Stimulated activated CD4-positive, alpha-beta T cell treated with anti-CD3 and anti-CD28 coated beads, Interleukin-1b, Interleukin-23, amount 100 ng/mL, for 1 hour (primary cell): ENCODE measurements at places on chromosomes 4 and X.

DNA sequence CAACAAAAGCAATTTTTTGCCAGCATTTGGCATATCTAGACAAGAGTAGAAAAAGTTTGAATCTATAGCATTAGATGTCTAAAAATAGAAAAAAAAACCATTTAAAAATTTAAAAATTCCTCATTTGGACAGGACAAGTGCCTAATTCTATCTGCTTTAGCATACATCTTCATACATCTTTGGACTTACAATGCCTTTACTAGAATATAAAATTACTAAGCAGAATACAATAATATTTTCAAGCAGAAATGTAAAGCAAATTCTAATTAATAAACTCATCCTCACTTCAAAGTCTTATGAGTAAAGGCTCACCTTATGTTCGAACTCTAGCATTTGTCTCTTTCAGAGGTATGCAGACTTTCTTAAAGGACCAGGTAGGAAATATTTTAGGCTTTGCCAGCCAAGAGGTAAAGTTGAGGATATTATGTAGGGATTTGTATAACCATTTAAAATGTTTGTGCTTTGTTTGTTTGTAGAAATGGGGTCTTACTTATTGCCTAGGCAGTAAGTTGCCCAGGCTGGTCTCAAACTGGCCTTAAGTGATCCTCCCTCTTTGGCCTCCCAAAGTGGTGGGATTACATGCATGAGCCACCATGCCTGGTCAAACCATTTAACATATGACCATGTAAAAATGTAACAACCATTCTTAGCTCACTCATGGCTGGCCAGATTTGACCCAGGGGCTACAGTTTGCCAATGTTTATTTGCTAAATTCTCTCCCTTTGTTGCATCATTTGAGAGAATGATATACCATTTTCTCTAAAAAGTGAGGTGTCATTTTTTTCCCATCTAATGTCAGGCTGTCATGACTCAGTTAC, 29.1 kb downstream of the UGDH start:
- DNase-seq: no peak

DNA sequence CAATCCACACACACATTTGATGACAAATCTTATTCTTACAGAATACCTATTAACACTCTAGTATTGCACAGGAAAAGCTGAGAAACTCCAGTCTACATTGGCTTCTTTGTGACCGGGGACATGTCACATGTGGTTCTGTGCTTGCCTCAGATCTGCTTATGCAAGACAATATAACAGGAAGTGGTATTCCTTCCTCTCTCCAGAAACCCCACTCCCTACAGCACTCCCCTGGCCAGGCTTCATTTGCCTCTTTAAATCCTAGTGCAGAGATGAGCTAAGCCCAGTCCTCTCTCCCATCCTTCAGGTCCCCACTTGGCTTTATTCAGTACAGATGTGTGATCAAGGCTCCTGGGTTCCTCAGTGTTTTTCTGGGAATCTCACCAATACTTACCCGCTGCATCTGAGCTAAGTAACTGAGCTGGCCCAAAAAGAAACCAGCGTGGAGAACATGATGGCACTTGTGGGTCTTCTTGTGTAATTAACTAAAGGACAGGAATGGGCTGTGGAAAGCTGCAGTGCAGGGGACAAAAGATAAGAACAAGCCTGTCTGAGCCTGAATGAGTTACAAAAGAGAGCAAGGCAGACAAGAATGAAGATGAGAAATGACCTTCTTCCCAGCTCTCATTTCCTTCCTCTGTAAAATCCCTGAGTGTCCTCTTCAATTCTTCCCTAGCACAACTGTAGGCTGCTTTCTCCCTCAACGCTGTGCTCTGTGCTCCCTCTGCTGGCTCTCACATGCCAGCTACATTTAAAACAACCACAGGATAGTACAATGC, 105.6 kb downstream of the HNRNPD start:
- no peak for DNase-seq

GRCh38 chrX:19195243-19195610, 73.0 kb upstream of the ADGRG2 start:
- DNase-seq: no peak

- DNase-seq: no peak
Measured at GRCh38 chr4:65789805-65790204, 119.5 kb upstream of the EPHA5 start.

GRCh38 chr4:3205995-3206394, 43.0 kb upstream of the MSANTD1 start:
- DNase-seq: no peak

- no peak for DNase-seq
Measured at GRCh38 chr4:127737295-127737694, 7.1 kb downstream of the SLC25A31 start.

GRCh38 chr4:159160242-159160641, 57.4 kb downstream of the RAPGEF2 start:
- no peak for DNase-seq
